ENCODE measurements at places on chromosomes 4 and X.

- DNase-seq: no peak
Observed at GRCh38 chr4:73740353-73740778, at the start of gene CXCL8. TSS of gene CXCL8 (plus strand) at chr4:73740569. CDS start at chr4:73740659, 90 bp downstream.

DNA sequence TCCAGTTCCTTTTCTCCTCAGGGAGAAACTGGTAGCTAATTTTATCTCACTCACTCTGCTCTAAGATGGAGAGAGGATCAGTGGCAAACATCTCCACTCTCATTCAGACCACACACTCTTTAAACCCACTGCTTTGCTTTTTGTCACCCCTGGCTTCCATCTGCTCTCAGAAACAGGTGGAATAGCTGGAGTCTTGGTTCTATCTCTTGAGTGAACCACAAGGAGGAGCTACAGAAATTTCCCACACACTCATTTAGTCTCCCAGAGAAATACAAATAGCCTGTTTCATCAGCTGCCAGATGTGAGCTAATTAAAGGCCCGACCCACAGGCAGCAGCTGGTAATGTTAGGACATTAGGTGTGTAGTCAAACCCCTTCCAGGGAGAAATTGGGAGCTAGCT lies 96.6 kb downstream of the STPG2 start:
- DNase-seq: no peak

DNA sequence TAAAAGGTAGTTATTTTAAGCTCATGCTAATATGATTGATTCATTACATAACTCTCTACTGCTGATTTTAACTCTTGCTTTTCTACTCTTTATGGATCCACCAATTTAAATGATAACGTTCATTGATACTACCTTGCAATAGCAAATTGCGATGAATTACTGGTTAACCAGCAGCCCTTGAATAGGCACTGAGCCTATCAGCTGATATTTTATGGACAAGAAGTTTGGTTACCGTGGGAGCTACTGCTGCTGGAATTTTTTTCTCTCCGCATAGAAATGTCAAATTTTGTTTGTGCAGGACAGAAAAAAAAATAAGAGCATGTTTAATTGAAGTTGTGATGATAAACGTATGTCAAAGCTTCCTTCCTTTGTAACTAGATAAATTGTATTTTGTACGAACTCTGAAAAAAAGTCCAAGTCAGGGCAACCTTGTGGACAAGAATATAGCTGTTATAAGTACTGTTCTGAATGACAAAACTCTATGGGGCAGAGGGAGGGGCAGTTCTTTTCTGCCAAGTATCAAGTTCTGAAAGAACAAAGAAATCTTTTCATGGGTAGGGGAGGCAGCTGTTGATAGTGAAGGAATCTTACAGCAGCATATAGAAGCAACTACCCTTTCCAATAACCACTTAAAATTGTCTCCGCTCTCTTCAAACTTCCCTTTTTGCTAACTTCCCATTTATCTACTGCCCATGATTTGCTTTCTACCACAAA lies 434.9 kb upstream of the PABPC4L start:
- DNase-seq: no peak

GRCh38 chr4:129144755-129145206 lies 48.8 kb downstream of the C4orf33 start:
- DNase-seq: no peak

GRCh38 chr4:188728359-188728758 lies 589.1 kb downstream of the TRIML1 start:
- no peak for DNase-seq

GRCh38 chrX:47093248-47093647 lies 15.0 kb downstream of the RGN start:
- DNase-seq: no peak

GRCh38 chr4:141759796-141760425 lies 123.5 kb downstream of the IL15 start:
- no peak for DNase-seq
